Inflammatory macrophage (primary cell): ENCODE measurements at places on chromosomes 1 and 21.

DNA sequence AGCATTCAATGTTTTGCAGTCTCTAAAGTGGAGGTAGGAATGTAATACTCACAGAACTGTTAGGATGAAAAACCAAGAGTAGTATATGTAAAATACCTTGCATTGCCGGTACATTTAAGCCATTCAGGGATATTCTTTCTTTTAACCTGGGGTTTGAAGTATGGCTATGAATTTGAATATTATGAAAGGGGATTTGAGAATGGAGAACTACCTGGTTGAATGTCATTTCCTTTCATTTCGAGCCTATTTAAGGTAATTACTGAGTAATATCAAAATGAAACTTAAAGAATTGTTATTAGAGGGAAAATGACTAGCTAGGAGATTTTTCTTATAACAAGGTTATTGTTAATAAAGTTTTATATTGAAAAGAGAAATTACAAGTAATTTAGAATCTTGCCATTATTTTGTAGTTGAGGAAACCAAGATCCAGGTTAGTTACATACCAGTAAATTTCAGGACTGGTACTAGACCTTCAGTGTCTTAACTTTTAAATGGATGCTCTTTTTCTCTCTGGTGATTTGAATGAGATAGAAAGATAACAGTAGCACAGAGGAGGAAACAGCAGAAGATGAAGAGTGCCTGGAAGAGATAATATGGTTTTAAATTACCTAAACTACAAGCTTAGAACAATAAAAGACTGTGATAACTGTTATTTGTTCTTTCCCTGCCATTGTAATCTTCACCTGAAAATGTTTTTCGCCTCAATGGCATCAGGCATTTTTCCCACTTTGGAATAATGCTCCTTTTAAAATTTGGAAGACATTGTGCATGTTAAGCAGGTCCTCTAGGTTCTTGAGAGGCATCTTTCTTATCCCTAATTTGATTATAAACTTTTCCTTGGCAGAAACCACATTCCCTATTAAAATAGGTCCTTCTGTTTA is 103.2 kb downstream of the PKN2 start:
- DNase-seq, result no peak

GRCh38 chr1:246932366-246932700 is 585 bp upstream of the AHCTF1 start:
- no peak for DNase-seq

- no peak for DNase-seq
Observed at GRCh38 chr1:211355873-211356272, 29.2 kb downstream of the TRAF5 start.

DNA sequence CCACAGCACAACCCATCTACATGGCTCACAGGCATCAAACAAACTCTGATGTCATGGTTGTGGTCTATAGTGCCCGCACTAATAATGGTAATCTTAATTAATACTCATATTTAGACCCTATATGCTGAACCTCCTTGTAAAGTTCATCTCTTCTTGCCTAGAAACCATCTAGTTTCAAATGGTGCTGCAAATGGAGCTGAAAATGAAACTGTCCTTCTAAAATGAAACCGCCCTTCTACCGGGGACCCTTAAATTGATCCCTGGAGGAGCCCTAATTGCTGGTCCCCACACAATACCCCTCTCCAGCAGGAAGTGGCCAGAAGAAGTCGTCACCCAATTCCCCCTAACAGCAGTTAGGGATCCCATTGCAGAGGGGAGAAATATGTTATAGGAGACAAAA is 612.6 kb downstream of the MRPL39 start:
- no peak for DNase-seq

DNA sequence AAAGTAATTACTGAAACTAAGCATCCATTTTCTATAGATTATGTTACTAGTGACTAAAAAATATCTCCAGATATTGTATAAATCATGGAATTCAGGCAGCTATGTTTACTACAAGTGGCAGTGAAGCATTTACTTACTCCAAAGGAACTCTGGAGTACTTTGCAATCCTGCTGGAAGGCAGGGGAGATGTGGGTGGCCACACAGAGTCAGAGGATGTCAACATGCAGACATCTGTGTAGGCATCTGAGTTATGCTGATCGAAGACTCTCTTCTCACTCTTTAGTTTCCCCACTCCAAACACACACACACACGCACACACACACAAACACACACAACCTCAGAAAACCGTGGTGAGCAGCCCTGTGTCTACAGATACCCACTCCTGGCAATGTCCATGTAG is 112.9 kb downstream of the ST6GALNAC3 start:
- DNase-seq, result no peak

DNA sequence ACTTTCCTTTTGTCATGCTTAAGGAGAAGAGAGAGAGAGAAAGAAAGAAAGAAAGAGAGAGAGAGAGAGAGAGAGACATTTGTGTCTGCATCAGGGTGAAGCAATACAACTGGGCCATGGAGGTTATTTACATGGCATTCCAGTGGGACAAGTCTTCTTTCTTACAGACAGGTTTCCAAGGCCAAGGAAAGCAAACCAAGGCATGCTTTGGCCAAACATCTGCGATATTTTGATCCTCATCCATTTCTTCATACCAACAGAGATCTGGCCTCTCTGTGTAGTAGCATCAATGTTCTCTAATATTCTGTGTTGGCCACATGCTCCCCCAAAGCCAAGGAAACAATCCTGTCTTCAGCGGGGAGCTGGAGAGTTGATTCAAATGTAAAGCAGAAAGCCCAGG is 292.1 kb downstream of the SETD4 start:
- DNase-seq, result no peak

- no peak for DNase-seq
Observed at GRCh38 chr21:44521928-44522752, 17.9 kb downstream of the KRTAP10-1 start.

DNA sequence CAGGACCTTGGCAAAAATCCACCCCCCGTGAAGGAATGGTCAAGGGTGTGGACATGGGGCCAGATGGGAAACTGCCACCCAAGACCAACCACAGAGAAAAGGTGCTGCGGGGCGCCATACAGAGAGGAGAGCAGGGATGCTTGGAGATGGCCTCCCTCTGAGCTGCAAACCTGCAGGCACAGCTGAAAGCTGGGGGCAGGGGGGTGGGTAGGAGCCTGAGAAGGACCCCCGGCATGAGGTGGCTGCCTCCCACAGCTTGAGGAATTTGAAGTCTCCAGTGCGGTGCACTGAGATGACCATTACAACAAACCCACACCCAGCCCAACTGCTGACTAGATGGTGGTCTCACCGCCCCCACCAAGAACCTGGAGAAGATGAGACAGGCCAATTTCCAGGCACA is 84.8 kb downstream of the WDR4 start:
- DNase-seq, result no peak

DNA sequence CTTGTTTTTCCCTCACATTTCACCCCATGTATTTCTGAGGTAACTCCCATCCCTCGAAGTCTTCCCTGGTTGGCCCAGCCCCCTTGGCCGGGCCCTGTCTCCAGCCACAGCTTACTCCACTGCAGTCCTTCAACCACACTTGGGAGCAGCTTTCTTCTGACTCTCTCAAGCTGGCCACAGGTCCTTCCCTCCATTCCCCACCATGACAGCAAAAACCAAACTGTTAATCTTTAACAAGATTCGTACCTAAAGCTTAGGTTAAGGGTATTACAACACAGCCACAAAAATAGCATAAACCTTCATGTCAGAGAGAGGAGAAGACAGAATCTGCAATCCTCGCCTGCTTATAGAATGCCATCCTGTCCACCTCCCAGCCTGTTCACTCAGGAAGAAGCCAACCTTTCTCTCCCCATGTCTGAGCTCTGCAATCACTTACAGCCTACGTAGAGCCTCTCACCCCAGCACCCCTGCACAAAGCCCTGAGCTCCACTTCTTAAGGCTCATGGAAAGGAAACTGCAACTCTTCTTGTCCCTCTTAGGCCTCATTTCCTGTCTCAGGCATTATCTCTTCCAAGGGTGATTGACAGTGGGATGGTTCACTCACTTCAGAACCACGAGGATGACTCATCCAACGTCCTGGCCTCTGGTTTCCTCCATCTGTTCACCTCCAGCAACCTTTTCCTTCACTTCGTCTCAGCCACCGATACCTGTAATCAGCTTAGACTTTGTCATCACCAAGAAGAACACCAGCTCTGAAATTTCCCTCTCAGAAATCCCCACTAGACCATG is 72.8 kb downstream of the CD2 start:
- no peak for DNase-seq

- no peak for DNase-seq
Observed at GRCh38 chr1:46372431-46372830, 21.7 kb upstream of the FAAH start.

DNA sequence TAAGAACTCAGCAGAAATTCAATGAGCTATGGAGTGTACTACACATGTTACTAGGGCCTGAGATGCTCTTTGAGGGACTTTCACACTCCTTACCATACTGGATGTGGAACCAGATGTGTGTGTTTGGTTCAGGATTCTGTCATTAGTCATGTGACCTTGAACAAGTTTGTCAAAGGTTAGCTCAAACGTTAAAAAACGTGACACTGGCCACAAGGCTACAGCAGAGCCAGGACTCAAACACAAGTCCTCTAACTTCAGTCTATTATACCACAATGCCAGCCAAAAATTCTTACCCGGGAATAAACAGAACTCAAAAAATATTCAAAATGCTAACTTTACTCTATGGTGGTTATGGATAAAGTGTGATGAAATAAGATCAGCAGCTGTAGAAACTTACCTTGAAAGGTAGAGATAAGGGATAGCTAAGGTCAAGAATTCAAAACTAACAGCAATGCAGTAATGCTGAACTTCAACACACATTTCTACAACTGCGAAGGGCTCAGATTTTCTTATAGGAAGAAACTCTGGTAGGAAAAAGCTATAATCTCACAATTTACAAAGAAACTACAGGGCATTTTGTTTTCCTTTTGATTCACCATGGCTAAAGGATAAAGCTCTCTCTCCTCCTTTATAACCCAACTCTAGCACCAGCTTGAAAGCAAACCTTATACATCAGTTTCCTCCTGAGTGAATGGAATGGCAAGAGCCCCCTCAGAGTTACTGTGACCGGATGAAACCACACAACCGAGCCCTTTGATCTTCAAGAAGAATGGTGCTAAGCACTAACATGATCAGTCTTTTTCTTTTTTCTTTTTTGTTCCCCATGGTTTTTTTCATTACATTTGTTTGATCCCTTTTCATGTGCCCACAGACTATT is 233.9 kb downstream of the SLC45A1 start:
- DNase-seq, result no peak

GRCh38 chr1:68211761-68212380 is 20.5 kb downstream of the WLS start:
- no peak for DNase-seq

DNA sequence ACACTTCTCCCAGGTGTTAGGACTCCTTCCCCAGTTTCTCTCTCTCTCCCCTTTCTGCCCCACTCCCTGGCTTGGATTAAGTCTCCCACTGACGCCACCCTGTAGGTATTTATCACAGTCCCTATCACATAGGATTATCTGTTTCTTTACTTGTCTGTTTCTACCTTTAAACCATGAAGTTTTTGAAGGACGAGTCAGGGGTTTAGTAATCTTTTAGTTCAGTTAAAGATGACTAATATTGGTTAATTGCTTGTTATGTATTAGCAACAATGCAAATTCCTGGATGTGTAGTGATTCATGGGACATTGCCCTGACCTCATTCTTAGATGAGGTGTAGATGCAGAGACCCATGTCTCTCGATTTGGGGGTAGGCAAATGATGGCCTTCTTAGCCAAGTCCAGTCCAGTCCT is 6.4 kb downstream of the LAMC1 start:
- no peak for DNase-seq

DNA sequence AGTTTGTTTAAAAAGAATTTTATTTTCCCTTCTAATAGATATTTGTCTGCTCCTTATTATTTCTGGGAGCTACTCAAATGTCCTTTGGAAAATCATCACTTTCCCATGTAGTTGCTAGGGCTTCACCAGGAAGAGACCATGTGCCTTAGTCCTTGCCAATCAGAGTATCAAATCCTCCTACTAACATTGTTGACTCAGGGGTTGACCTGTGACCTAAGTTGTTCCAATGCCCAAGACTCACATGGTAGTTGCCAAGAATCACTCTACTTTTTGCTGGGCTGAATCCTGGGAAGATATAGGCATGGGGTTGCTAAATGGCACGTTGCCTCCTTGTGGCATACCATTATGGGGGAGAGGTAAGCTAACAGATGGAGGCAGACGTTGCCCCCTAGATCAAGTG is 58.2 kb upstream of the FOXD3 start:
- DNase-seq, result no peak

DNA sequence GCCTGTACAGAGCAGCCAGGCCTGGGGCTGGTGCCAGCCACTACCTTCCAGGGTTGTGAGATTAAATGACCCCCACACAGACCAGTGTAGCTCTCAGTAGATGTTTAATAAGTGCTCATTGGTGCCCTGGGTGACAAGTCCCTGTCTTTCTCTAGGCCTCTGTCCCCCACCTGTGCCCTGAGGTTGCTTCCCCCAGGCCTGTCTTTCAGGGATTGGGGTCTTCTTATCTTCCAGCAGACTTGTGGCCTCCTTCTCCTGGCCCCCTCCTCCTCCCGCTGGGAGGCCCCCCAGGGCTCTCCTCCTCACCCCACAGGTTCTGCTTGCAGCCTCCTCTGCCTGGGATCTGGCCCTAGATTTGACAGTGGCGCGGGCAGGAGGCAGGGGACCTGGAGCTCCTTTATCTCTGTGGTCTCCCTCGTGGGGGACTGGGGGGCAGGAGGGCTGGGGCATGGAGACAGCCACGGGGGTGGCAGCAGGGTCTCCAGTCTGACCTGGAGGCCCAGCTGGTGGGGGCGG is 40.3 kb downstream of the EPHA2 start:
- no peak for DNase-seq

- DNase-seq, result peak; percentile 84
Observed at GRCh38 chr1:154479764-154480421, 22.1 kb upstream of the TDRD10 start.

DNA sequence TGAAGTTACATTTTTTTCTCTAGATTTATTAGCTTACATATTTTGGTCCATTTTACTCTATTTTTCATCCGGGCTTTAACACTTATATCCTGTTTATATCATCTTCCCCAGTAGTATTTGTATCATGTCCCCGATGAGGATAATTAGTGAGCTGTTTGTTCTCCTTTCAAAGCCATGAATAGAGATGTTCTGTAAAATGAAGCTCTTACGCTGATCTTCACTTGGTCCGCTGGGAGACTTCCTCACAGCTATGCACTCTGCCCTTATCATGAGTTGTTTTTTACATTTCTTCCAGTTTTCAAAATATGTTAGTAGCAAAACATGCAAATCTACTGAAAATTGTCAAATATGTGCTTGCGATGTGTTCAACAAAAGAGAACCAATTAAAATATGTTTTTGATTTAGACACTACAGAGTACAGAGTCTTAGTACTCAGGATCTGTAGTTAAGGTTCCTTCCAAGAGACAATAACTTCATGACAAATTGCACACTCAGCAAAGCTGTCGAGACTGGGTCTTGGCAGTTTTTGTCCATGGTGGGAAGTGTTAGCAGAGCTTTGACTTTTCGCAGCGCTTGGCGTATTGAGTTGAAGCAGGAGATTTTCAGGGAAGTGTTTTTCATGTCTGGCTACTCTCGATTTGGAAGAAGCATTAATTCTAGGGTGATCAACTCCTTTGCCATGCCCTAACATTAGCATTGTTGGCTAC is 292.0 kb upstream of the ADAMTS5 start:
- DNase-seq, result no peak

- DNase-seq, result peak; percentile 54
Observed at GRCh38 chr1:246497331-246497915, 9.7 kb downstream of the SMYD3 start.
